DMS 273 treated with DMSO at 0.1 percent for 48 hours (cell line): ENCODE measurements at places on chromosomes 2 and 18.

- DNase-seq = no peak
These were observed 7.1 kb upstream of the CDCA7 start for GRCh38 chr2:173347305-173348168.

GRCh38 chr2:61670591-61671501 is 132.7 kb upstream of the XPO1 start:
- DNase-seq = no peak

DNA sequence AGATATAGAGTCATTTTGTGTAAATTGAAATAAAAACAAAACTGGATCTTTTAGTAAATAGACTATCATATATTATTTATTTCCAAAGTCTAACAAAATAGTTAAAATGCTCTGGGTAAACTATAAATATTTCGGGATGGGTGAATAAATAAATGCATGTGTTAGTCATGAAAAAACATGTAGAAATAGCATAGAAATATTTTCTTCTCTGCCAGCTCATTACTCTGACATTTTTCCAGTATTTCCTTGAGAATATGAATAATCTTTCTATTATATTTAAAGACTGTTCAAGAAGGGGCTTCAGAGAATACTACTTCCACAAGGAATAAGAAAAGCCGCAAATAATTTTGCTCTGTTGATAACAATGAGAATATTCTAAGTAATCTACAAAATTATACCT is 880.4 kb downstream of the TRIB2 start:
- no peak for DNase-seq

DNA sequence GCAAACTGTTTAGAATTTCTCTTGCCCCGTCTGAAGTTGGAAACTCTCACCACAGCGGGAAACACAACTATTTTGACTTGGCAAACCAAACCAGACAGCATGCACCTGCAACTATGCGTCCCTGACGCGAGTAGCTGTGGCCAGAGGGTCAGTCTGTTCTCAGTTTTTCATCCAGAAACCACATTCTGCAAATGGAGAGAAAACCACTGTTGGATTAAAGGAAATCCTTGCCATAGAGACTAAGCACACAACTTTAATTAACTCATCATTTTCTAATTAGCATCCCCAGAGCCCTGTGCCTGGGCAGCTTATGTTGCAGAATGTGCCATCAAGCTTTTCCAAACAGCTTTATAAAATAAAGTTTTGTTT is 415.7 kb upstream of the TCF4 start:
- no peak for DNase-seq

DNA sequence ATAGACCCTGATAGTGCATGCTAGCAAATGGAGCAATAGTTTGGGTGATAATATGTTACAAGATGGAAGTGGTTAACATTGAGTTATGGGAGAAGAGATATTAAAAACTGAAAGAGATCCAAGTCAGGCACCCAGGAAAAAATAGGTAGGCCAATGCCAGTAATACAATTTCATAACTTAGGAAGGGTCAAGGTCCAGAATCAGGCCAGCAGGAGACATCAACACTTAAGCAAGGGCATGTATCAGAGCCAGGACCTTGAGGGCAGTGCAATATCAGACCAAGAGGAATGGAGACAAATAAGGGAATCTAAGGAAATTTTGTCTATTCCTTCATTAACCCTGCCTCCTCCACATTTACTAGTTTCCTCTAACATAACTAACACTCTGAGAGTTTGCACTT is 124.1 kb upstream of the NYAP2 start:
- DNase-seq = no peak
